Left lung (tissue), 14 donors: ENCODE measurements at places on chromosomes 13 and 19.

DNA sequence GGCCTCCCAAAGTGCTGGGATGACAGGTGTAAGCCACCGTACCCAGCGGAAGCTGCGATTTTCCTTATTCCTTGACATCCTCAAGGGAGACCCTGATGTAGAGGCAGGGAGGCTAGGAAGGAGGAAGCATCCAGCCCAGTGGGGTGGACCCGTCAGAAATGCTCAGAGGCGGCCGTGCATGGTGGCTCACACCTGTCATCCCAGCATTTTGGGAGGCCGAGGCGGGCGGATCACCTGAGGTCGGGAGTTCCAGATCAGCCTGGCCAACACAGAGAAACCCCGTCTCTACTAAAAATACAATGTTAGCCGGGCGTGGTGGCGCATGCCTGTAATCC, 11.6 kb downstream of the GZMM start:
- DNase-seq, result no peak

- no peak for DNase-seq
Measured at GRCh38 chr13:52109116-52109670, 19.7 kb downstream of the NEK5 start.

GRCh38 chr19:19212916-19213315, 1.2 kb downstream of the NCAN start:
- no peak for DNase-seq

DNA sequence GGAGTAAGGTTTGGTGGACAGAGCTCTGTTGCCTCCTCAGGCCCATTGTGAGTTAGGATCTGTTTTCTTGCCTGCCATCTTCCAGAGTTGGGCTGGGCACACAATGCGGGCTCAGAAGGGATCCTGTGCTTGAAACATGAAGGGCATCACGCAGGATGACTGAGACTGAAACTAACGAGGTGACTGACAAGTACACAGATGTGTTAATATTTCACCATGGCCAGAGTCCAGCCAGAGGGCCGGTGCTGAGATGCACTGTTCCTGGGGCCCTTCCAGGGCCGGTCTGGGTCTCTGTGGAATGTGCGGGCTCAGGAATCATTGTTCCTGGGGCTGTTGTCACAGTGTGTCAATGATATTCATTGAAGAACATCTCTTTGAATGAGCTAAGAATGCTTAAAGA, 163.7 kb downstream of the URI1 start:
- no peak for DNase-seq
